ENCODE measurements at places on chromosomes 11 and 22. TPM values are rescaled to one million over a fixed set of nuclear protein-coding genes. Genes with fewer than 3 reads are reported as not detected.

DNA sequence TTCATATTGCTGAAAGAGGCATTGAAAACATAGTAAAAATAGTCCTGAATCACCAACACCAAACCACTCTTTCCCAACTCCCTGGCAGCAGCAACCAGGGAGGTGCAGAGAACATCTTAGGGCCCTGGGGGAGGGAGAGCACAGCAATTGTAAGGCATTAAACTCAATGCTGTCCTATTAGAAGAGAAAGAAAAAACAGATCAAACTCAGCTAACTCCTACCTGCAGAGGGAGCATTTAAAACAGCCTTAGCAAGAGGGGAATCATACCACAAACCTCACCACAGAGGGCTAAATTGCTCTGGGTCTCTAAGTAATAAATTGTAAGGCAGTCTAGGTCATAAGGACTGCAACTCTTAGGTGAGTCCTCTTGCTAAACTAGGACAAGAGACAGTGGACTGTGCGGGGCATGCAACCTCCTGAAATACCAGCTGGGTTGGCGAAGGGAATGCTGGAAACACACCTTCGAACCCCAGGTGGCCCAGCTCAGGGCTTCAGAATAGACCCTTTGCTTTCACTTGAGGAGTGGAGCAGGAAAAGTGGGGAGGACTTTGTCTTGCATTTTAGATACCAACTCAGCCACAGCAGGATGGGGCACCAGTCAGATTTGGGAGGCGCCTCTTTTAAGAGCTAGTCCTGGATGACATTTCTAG is 697.1 kb upstream of the FAT3 start:
- DNase-seq = no peak

The NLRX1 gene
- polyA plus RNA-seq = 12.0 TPM

DNA sequence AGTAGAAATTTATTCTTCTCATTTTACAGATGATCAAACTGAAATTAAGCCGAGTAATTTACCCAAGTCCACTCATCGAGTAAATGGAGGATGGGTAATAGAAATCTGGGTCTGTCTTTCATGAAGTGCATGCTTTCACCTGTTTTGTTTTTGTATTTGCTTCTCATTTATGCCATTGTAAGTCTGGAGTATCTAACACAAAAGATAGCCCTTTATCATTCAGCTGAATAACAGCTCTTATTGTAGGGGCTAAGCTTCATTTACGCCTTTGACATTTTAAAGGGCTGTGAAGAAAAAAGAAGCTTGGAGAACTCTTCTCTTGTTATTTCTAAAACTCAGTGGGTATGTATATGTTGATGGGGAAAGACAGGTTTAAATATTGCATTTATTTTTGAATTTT is 1196.2 kb upstream of the TENM4 start:
- DNase-seq = no peak

DNA sequence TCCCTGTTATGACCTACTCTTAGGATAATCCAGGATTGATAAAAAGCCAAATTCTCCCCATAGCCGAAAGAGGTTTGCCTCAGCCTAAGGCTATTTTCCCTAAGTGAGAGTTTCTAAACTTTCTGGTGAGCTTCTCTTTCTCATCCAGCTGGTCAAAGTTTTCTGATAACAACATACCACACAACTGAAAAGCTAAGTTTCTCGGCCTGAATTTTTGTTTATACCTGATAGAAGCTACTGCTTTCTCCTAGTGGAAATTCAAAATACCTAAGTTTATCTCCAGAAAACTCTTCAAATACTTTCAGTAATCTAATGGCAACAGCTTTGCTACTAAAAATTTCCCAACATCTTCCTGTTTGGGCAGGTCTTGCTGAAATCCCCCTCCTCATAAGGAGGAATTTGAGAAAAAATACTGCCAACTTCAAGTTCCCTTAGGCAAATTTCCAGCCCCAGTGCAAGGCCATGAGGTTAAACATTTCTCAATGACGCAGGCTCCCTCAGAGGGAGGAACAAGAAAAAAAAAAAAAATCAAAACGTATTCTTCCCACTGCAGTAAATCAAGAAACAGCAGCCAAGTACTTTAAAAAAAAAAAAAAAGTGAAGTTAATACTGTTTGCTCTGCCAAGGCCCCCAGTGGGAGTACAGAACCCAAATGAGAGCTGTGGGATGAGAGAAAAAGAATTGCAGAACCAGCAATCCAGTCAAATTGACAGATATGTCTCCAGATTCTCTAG is 127.0 kb downstream of the MRTFA start:
- peak; percentile 45 for DNase-seq

GRCh38 chr11:57527056-57527631 is 3.4 kb downstream of the TIMM10 start:
- DNase-seq = peak; percentile 74

- no peak for DNase-seq
Observed at GRCh38 chr11:78940500-78941225, 366.0 kb upstream of the NARS2 start.

GRCh38 chr11:117316197-117316961 is at the start of gene BACE1:
TSS of gene BACE1 (minus strand) at chr11:117316256. CDS start at chr11:117315795, 461 bp downstream.
- peak; percentile 91 for DNase-seq

DNA sequence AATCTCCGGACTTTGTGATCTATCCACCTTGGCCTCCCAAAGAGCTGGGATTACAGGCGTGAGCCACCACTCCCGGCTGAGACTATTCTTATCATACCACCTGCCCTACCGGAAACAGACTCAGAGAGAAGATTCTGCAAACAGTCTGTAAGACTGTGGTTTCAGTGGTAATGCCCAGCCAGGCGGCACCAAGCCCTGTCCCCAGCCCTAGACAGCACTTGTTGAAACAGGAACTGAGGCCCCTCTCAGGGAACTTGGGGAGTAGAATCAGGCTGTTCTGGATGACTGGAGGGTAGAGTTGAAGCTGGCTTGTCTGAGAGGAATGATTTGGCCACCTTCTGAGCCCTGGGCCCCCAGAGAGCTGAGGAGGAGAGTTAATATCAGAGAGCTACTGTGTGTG is 1.3 kb upstream of the INSC start:
- no peak for DNase-seq

DNA sequence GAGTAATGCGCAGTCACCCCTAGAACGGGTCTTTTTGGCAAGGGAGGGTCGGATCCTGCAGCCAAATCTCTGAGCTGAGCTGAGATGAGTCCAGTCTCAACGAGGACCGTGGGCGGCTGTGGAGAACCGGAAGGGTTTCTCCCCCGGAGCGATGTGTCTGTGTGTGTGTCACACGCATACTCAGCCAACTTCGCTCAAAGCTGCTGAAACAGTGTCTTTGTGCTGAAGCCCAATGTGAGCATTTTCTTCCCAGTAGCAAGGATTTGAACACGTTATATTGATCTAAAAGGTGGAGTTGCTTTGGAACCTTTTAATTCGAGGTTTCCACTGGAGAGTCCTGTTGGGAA is 1.4 kb upstream of the CELSR1 start:
- no peak for DNase-seq

GRCh38 chr11:117535201-117535849 is 207.7 kb downstream of the CEP164 start:
- DNase-seq = no peak

- no peak for DNase-seq
Observed at GRCh38 chr11:109794501-109794900, 298.7 kb upstream of the ZC3H12C start.

DNA sequence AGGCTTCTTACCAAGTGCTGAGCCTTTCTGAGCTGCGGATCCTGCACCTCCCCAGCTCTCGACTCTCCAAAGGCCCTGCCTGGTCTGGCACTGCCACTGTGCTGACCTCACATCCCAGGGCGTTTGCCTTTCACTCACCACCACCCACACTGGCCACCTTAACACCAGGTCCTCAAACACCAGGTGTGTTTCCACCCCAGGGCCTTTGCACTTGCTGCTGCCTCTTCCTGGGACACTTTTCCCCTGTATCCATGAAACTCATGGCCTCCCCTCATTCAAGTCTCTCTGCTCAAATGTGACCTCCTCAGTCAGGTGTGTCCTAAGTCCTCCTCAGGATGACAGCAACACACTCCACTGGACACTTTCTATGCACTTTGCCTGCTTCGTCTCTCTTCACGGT is 51.4 kb upstream of the ANO1 start:
- no peak for DNase-seq

- DNase-seq = no peak
Observed at GRCh38 chr11:12180257-12181205, 70.1 kb downstream of the MICAL2 start.

DNA sequence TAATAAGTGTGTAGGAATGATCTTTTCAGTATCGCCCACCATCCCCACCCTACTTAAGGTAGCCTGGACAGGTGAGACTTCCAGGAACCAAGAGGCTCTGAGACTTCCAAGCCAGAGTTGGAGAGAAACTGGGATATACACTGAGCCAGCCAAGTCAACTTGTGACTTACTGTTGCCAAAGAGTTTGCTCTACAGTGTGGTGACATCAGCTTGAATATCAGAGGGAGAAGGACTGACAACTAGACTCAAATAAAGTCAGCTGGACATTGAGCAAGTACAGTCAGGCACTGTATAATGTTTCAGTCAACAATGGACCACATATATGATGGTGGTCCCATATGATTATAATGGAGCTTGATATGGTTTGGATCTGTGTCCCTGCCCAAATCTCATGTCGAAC is 1.2 kb upstream of the MMP10 start:
- DNase-seq = no peak

The DEPDC7 gene
- polyA plus RNA-seq = 22.5 TPM

GRCh38 chr11:70201882-70202861 is 924 bp upstream of the FADD start:
- DNase-seq = no peak

DNA sequence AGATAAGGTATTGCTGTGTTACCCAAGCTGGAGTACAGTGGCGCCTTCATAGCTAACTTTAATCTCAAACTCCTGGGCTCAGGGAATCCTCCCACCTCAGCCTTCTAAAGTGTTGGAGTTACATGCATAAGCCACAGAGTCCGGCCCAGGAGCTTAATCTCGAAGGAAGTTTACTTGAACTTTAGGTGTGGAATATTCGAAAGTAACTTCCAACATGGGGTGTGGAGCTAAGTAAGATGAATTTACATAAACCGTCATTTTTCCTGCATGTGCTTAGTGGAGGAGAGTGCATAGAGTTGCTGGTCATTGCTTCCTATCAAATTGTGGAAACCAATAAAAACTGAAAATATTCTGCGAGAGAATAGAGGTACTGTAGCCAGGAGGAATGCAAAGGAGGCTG is 1.5 kb downstream of the ATG13 start:
- no peak for DNase-seq

The BRD1 gene
- polyA plus RNA-seq = 37.2 TPM

- DNase-seq = no peak
Observed at GRCh38 chr11:122170815-122171475, 54.9 kb upstream of the BLID start.

GRCh38 chr22:43437871-43438475 is 26.2 kb downstream of the MPPED1 start:
- DNase-seq = no peak

- DNase-seq = no peak
Observed at GRCh38 chr11:61150706-61151544, 10.3 kb downstream of the VPS37C start.

GRCh38 chr11:129230006-129230405 is 37.9 kb upstream of the ARHGAP32 start:
- DNase-seq = peak; percentile 7

The FJX1 gene
- 4.4 TPM for polyA plus RNA-seq

DNA sequence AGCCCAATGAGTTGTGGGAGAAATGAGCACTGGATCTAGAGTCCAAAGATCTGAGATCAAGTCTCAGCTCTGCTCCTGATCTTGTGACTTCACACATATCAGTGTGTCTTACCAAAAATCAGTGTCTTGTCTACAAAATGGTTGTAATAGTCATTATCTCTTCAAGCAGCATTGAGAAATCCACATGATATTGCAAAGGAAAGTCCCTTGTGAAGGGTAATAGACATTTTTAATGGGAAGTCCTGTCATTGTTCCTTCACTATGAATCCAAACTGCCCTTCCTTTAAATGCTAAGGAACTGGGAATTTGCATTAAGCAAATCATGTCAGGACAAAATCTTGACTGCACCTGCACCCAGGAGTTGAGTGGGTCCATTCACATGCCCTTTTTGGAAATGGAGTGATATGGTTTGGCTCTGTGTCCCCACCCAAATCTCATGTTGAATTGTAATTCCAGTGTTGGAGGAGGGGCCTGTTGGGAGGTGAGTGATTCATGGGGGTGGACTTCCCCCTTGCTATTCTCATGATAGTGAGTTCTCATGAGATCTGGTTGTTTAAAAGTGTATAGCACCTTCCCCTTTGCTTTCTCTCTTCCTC is 51.1 kb downstream of the COMMD9 start:
- DNase-seq = no peak

The CBLIF gene
- not detected for polyA plus RNA-seq

The CABP4 gene
- 2.8 TPM for polyA plus RNA-seq

DNA sequence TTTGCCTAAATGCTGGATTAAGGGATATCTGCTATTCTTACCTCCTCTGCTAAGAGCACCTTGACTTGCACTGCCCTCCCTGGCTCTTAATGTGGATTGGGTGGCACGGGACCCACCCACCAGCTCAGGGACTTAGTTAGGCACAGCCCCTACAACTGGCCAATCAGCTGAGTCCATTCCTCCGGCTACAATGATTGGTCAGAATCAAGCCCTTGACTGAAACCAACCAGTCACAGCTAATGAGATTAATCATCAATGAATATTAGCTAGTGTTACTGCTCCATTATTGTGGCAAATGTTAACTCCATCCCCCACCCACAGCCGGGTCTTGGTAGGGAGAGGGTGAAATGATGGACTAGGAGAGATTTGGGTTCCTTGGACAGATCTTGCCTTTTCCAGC is 328.0 kb downstream of the MN1 start:
- no peak for DNase-seq

DNA sequence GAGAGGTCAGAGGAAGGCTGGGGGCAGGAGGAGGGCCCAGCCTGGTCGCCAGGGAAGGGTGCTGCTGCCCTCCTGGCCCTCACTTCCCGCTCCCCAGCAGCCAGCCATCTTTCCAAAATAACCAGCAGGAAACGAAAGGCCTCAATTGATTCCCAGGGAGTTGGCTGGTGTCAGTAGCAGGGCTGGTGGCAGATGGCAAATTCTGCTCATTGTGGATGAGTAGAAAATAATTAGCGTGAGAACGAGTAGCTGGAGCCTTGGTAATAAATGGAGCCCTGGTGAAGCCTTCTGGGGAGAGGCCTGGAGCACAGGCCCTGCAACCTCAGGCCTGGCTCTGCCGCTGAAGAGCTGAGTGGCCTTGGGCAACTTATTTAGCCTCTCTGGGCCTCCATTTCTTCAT is 31.3 kb downstream of the DAGLA start:
- DNase-seq = no peak

GRCh38 chr22:34015642-34016041 is 95.4 kb upstream of the LARGE1 start:
- no peak for DNase-seq

The EMID1 gene
- polyA plus RNA-seq = 78.2 TPM

All from left lung (tissue), 14 donors.